ENCODE measurements at places on chromosomes 7 and 10.

DNA sequence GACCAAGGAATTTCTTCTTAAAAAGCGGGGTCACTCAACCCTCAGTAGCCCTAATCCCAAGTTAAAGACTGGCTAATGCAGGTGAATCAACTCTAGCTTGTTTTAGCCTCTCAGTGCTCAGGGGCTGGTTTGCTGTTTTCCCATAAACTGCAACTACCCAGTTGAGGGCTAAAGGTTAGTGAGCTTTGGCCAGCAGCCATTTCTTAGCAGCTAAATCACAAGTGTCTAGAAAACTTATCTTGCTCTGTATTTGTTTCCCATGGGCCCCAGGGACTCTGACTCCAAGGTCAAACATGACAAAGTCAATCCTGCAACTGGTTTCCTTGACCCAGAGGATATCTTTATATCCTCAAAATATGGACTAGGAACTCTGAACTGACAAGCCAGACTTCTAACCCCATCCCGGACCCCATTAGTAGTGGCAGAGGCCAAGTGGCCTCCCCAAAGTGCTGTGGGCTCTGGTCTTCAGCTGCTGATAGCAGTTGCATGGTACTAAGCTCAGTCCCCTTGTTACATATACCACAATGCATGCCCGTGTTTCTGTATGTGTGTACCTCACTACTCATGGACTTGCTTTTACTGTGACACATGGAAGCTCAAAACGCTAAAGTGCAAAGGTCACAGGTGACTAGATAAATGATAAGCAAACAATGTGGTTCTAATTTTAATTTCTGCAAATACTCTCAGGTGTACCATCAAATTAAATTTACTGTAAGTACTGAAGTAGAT, 793.0 kb upstream of the IGFBP3 start:
- DNase-seq, result no peak

DNA sequence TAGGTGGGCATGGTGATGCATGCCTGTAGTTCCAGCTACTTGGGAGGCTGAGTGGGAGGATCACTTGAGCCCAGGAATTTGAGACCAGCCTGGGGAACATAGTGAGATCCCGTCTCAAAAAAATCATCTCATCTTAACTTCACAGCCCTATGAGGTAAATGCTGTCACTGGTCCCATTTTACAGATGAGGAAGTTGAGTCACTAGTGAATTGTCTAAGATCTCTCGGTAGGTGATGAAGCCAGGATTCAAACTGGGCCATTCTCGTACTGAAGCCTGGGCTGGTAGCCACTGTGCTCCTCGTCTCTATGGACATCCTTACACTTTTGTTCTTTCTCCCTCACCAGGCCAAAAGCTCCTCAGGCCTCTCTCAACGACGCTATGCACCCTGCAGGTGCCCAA, 6.4 kb downstream of the SLIT1 start:
- no peak for DNase-seq

- peak; percentile 48 for DNase-seq
Measured at GRCh38 chr10:24209946-24210491, 1.1 kb downstream of the KIAA1217 start.

- no peak for DNase-seq
Measured at GRCh38 chr10:126668505-126668904, 2.0 kb downstream of the C10orf90 start.

DNA sequence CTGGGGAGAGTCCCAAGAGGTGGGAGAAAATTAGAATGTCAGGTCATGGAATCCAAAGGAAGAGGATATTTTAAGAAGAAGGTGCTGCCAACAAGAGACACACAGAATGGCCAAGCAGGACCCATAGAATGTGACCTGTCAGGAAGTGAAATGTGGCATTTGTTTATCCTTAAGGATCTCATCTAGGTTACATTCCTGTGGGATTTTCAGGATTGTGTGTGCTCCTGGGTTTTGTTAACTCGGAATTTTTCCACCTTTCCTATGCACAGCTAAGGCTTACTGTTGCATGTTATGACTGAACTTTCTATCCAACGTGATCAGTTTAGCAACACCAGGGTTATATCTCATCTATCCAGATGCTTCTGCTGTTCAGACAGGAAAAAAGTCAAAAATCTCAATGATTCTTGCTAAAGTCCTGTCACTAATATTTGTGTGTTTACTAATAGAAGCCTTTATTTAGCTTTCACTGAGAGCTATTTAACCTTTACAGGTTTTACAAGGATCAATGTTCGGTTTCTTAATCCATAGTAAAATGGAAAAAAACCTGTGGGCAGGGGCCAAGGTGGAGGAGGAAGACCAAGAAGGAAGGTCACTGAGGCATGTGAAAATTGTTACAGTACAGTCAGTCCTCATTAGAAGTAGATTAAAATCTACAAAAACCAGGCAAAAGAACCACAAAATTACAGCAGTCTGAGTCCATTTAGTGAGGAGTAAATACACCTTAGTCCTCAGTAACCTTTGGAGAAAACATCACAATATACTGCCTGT, 437.8 kb upstream of the NPVF start:
- DNase-seq, result no peak

DNA sequence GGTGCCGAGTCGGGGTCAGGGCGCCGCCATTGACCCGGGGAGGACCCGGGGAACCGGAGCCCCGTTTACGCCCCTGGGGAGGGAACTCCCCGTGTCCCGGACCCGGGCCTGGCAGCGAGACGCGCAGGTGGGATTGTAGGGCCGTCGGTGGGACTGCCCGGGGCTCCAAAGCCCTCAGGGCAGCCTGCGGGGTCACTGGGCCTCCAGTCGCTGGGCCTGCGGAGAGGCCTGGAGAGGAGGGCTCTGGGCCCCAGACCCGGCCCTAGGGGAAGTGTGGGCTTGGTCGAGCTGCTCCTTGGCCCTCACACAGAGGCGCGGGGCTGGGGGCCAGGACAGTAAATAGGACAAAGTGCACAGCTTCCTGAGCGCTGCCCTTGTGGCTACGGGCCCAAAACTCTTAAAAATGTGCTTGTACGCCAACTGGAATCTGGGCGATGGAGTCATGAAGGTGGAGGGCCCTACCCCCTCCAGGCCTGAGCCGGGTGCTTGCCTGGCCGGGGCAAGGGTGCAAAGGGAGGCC, 657 bp downstream of the ECHDC3 start:
- DNase-seq, result no peak

GRCh38 chr10:97684866-97685394, 2.1 kb downstream of the AVPI1 start:
- DNase-seq, result no peak

- DNase-seq, result peak; percentile 59
Measured at GRCh38 chr7:55365205-55365674, at the start of gene LANCL2. LANCL2 (plus strand) TSS chr7:55365337; CDS start chr7:55366026, 689 bp downstream.

DNA sequence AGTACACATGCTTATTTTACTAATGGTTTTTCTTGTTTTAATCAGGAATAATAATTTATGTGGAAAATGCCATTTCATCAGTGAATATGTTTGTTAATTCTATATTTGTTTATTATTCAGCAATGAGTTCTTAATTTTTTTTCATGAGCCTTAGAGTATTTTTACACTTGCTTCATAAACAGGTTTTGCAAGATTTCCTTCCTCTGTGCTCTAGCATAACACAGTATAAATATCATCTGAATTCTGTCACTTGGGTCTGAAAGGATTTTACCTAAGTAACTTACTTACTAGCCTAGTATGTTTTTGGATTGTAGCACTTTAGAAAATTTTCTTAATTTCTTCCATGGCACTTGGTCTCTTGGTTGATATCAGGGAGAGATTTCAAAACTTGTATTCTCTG, 45.8 kb downstream of the GLCCI1 start:
- DNase-seq, result no peak

DNA sequence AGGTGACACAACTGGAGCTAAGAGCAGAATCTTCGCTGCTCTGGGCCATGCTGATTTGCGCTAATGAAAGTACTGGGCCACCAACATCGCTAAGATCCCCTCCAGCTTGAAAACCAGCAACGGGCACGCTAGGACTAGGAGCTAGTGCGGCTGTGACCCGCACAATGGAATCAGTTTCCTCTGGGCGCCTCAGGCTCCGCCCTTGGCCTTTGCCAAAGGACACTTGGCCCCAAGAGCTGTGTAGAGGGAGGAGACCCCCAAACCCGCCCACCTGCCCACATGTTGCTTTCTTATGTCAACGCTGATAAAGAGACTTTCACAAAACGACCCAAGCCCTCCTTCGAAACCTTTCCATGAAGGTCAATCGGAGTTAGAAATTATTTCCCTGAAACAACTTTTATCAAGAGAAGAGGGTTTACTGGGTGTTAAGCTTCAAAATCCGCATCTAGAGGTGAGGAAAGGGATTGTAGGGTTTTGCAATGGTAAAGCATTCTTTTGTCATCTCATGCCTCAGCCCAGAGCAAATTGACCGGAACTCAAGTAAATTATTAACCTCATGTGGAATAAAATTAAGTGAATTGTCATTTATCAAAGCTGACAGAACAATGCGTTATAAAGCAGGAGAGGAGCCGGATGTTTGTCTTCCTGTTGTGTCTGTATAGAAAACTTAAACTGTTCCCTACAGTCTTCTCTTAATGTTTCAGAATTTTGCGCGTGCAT, 9.4 kb downstream of the ABCB5 start:
- no peak for DNase-seq

DNA sequence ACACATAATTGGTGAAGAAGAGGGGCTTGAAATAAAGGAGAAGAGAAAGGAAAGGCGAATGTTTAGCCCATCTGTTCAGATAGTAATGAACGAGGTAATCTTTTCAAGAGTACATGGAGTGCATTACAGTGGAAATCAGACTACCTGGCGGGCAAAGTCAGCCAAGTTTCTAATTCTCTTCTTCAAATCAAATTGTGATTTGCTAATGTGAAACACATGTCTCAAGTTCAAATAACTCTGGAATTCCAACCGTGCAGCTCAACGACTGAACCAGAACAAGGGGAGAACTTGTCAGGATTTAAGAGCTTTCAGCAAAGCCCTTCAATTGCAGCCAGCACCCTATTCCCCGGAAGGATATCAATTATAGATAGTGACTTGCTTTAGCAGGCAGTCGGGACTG, 216.9 kb downstream of the GLI3 start:
- DNase-seq, result no peak

GRCh38 chr7:24783698-24784097, 26.4 kb upstream of the GSDME start:
- DNase-seq, result no peak

DNA sequence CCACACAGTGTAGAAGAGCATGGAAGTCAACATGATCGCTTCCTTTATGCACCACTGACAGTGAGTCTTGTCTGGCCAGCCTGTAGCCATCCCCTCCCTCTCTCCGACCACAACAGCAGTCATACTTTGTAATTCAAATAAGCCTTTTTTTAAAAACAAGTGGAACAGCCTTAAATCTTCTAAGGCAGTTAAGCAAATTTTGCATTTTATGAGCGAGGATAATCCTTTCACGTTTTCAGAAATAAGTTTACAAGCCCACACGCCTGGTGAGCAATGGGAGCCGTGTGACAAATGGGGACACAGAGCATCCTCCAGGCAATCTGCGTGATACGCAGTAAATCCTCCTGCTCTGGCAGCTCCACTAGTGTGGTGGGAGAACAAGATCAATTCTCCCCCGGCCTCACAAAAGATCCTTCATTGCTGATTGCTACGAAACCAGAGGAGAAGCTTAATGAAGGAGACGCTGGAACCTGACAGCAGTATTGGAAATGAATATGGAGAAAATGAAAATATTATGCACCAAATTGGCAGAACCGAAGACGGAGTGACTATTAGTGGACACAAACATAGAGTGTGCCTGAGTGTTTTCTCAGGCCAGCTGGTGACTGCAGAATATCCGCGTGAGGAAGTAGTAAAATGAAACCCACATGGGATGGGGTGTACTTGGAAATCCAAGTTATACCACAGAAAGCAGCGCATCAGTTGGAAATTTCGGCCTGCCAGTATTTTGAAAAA, 104.2 kb upstream of the CDCA7L start:
- DNase-seq, result no peak

Measured in stimulated activated naive CD8-positive, alpha-beta T cell treated with anti-CD3 and anti-CD28 coated beads, Interleukin-15, Interleukin-2, amounts not matched to agents 100 U/mL and 50 U/mL, for 24 hours (primary cell).